AG20443 (cell line): ENCODE measurements at places on chromosomes 7 and 10.

- DNase-seq, result no peak
Observed at GRCh38 chr10:3081383-3081981, 14.1 kb downstream of the PFKP start.

DNA sequence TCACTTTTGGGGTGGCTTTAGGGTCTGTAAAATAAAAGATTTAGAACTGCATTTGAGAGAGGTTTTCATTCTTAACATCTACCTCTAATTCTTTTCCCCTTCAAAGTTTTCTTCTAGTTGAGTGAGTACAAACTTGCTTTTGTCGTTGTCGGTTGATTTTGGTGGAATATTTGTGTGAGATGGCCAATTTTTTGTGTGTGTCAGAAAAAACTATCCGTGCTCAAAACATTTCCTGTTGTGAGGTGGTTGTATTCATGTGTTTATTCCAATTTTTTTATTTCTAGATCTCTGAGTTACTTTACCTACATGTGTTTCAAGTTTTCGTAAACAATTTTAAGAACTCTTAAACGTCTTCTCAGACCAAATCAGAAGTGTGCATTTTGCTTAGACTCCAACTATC, 1.6 kb downstream of the AHR start:
- no peak for DNase-seq

GRCh38 chr7:40232242-40232893, 97.6 kb downstream of the SUGCT start:
- DNase-seq, result peak; percentile 47

- DNase-seq, result no peak
Observed at GRCh38 chr10:15196021-15196834, 27.7 kb upstream of the NMT2 start.

GRCh38 chr10:99619090-99619800, 994 bp downstream of the SLC25A28 start:
- DNase-seq, result no peak

DNA sequence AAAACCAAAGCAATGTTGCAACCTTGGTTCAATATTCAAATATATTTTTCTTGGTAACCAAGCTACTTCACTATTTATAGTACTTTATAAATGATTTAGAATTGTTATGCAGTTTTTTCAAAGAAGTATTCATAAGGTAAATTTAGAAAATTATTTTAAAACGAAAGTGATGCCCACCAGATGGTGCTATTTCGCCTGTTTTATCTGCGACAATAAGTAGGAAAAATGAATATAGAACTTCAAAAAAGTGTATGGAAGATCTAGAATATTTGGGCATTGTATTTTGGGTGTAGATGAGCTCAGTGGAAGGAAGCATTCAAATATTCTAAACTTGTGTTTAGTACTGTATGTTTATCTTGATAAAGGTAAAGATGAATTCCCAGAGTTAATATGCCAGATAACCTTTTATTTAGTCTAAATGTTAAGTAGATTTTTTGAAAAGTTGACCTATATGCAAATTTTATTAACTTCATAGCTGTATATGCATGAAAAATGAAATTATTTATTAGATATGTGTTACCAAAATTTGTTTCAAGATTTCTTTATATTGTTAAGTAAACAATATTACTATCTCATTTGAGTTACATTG, 93.2 kb downstream of the ADK start:
- DNase-seq, result peak; percentile 10

DNA sequence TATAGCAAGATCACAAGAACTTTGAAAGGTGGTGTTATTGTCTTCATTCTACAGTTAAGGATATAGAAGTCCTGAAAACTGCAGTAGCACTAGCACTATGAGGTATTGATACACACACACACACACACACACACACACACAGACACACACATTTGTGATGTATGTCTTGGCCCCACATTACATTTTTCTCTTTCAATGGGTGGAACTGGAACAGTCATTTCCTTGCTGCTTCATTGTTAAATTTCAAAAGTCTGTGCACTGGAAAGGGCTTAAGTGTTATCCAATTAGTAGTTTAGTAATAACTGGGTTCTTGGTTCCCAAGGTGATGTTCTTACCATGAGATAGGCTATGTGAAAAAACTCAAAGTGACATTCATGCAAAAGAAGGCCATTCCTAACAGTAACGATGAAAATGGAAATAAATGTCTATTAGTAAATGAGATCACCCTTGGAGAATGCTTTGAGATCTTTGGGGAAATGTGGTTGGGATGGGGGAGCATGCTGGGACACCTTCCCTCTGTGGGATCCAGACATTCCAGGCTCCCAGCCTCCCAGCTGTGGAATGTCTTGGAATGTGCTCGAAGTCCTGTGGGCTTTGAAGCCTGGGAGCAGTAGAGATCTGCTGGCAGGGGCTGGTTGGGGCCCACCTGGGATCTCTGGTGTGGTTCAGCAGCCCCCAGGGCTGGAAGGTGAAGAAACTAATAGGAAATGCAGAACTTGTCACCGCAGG, 37.4 kb upstream of the CALD1 start:
- peak; percentile 86 for DNase-seq

GRCh38 chr7:117800841-117801240, 72.4 kb downstream of the CTTNBP2 start:
- no peak for DNase-seq

GRCh38 chr7:79459381-79459780, 5.9 kb upstream of the MAGI2 start:
- DNase-seq, result peak; percentile 50

DNA sequence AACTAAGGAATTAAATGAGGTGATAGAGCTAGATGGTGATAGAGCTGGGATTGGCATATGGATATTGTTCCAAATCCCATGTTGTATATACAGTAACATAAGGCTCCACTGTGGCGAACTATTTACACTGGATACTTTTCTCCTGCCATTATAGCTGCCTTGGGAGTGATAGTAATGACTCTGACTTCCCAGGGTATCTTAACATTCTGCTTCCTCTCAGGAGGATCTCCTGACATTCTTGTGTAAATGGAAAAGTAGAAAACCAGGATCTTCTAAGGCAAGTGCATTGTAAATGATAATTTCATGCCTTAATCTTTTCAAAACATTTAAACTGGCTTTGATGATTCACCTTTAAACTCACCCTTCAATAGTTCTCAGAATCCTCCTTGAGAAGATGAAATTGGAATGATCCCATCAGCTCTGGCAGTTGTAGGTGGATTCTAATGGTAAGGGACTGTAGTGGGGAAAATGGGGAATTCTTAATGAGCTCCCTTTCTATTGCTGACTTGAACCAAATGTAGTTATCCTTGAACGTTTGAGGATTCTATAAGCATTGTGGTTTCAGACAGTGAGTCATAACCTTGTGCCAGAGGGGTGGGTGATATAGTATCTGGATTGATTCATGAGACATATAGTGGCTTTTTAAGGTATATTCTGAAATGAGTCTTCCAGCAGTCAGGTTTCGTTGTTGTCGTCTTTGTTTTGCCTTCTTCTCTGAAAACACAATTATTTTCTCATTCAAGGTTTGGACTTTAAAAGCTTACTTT, 450.0 kb downstream of the SUGCT start:
- DNase-seq, result no peak
